ENCODE measurements at places on chromosomes 7 and 10.

GRCh38 chr7:18905316-18905943 lies 212.0 kb downstream of the TWIST1 start:
- no peak for DNase-seq

GRCh38 chr7:97845622-97846203 lies 26.5 kb downstream of the ASNS start:
- no peak for DNase-seq

- DNase-seq = no peak
These were observed 24.2 kb downstream of the ZNF25 start for GRCh38 chr10:37952043-37952755.

GRCh38 chr10:87740254-87740655 lies 77.8 kb downstream of the ATAD1 start:
- no peak for DNase-seq

DNA sequence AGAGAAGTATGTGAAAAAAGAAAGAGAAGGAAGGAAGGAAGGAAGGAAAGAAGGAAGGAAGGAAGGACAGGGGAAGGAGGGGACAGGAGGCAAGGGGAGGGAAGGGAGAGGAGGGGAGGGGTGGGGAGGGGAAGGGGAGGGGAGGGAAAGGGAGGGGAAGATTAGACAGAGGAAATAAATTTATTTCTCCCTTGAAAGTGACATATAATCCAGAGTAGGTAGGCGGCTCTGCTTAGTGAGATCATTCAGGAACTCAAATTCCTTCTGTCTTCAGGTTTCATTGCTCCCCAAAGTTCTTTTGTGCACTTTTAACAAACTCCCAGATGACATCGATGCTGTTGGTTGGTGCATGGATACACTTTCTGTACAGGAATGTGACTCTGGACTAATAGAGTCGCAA lies 594.7 kb upstream of the STEAP1 start:
- DNase-seq = no peak

DNA sequence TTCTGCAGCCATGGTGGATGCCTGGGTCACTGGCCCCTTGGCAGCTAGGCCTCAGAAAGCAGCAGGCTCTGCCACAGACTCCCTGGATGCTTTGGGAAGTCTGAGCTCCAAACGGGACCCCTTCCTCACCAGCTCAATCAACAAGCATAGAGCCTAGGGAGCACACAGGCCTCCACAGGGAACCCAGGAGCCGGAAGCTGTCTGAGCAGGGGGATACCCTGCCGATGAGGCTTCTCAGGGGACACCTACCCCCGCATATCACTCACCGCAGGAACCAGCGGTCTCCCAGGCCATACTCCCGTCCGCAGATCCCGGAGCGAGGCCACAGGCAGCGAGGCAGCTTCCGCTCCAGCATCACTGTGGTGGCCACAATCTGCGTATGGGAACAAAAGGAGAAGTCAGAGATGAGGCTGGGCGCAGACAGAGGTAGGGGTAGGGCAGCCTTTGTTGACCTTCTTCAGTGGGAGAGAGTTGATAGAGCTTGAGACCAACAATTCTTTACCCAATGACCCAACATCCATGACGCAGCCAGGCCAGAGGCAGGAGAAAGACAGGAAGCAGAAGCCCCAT lies 13.4 kb downstream of the TRPV6 start:
- no peak for DNase-seq

- DNase-seq = no peak
These were observed 47.9 kb downstream of the OGDH start for GRCh38 chr7:44654255-44654796.

GRCh38 chr7:151207804-151208203 lies 2.5 kb downstream of the H2BK1 start:
- DNase-seq = no peak

DNA sequence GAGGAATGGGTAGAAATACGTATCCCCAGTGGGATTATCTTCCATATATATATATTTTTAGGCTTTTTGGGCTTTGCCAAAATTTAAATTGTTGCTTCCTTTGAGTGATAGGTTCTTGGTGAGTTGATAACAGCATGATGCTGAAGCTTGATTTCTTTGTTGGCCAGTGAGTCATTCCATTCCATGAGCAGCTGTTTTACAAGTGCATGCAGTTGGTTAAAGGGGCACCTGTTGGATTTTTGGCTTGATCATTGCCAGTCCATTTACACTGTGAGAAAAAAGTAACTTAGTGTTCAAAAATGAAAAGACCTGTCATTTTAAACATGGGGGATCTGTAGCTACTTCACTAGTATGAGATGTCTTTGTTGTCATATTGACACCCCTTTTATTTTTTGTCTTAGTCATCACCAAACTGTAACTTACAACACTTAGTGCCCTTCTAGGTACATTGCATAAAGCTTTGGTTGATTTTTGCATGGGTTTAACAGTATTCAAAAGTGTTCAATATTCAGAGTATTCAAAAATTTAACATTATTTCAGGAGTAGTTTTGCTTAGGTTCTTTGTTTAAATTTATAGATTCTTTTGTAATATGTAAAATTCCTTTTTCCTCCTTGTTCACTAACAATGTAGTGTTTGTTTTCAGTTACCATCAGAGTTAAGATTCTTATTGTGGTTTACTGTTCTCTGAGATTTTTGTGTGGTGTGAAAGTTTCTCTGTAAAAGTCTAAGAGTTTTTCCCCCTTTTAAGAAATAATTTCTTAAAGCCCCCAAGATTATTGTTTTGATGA lies 8.8 kb downstream of the AKAP9 start:
- no peak for DNase-seq

DNA sequence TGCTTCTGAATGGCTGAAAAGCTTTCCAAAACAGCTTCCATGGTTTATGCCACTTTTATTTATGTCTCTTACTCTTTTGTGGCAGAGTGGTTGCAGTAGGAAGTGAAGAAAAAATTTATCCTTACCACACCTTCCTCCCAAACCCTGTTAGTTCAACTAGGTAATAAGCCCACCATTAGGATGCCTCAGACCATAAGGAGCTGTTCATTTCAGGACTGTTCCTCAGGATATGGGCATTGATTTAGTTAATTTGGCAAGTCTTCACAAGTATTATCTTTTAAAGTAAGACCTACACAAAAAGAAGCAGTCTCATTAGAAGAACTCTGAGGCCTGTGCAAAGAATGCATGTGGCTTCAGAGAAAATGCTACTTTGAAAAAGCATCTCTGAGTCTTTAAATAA lies 82.9 kb upstream of the PDLIM1 start:
- DNase-seq = no peak

GRCh38 chr7:128809363-128809762 lies 17.6 kb downstream of the CCDC136 start:
- no peak for DNase-seq

DNA sequence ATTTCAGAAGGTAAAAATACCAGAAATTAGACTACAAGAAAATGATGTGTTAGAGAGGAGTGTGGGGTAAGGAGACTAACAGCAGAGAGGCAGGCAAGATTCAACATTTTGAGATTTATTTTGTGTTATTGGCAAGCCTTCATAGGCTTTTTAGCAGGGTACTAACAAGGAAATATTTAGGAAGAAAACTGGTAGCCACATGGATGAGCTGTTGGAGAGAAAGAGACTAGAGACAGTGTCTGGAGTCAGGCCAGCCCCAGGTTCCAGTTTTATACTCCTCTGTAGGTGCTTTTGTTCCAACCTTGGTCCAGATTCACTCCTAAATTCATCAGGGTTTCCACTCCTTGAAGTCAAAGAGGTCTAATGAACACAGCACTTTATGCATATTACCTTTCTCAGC lies 41.1 kb downstream of the GPRIN2 start:
- no peak for DNase-seq

GRCh38 chr7:77181015-77181595 lies 18.5 kb downstream of the FGL2 start:
- no peak for DNase-seq

- DNase-seq = no peak
These were observed 6.4 kb downstream of the TMEM248 start for GRCh38 chr7:66927348-66927948.

- DNase-seq = no peak
These were observed 21.8 kb downstream of the ELFN1 start for GRCh38 chr7:1691601-1692514.

GRCh38 chr7:51705701-51706100 lies 389.1 kb upstream of the COBL start:
- no peak for DNase-seq

DNA sequence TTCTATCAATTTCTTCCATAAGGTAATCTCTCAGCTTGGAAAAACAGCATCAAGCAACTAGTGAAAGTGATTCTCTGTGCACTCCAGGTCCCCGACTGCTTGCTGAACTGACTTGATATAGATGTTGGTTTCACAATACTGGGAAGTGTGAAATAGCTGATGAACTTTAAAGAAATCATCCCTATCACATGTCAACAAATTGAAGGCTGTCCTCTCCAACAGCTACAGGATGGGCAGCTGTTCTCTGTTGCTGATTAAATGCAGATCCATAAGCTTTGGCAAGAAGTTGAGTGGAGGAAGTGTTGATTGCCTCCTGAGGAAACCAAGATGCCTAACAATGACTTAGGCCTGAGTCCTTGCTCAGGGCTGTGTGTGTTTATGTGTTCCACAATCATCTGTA lies 130.4 kb upstream of the GDF10 start:
- no peak for DNase-seq

DNA sequence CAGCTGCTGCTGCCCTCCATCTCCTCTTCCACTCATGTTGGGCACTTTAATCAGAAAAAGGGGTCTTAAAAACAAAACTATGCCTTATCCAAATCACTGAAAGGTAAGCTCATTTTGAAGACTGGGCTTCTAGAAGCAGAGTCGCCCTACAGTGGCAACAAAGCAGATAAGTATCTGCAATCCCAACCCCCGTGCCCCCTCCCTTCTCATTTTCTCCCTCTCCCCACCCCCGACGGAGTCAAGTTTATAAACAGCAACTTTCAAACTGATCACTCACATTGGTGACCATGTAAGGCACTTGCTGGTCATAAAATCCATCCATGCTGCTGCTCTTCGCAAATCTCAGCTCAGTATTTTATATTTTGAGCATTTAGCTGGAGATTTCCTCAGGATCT lies 738 bp downstream of the ETV1 start:
- no peak for DNase-seq

GRCh38 chr7:22584179-22584578 lies 84.2 kb upstream of the STEAP1B start:
- no peak for DNase-seq

DNA sequence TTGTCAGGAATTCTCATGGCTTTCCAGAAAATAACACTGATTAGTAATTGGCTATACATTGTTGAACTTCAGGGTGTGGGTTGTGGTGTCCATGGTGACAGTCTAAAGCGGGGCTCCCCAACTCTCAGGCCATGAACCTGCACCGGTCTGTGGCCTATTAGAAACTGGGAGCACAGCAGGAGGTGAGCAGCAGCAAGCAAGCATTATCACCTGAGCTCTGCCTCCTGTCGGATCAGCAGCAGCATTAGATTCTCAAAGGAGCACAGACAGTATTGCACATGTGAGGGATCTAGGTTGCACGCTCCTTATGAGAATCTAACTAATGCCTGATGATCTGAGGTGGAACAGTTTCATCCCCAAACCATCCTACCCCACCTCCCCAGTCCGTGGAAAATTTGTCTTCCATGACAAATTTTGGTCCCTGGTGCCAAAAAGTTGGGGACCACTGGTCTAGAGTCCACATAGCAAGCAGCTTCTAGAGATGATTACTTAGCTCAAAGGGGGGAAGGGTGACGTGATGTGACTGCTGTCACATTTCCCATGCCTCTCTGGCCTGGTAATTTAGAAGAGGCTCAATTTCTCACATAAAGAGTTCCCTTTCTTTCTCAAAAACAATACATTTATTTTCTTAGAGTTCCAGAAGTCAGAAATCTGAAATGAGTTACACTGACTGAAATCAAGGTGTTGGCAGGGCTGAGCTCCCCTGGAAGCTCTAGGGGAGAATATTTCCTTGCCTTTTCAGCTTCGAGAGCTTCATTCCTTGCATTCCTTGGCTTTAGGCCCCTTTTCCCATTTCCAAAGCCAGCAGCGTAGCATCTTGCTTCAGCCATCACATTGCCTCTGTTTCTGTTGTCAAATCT lies 17.6 kb upstream of the FAM221A start:
- DNase-seq = no peak

GRCh38 chr7:42231043-42231787 lies 5.8 kb downstream of the GLI3 start:
- no peak for DNase-seq

- peak; percentile 55 for DNase-seq
These were observed 64.6 kb downstream of the KLF6 start for GRCh38 chr10:3720228-3721019.

- no peak for DNase-seq
These were observed 107.3 kb downstream of the CYTH3 start for GRCh38 chr7:6165075-6165474.

DNA sequence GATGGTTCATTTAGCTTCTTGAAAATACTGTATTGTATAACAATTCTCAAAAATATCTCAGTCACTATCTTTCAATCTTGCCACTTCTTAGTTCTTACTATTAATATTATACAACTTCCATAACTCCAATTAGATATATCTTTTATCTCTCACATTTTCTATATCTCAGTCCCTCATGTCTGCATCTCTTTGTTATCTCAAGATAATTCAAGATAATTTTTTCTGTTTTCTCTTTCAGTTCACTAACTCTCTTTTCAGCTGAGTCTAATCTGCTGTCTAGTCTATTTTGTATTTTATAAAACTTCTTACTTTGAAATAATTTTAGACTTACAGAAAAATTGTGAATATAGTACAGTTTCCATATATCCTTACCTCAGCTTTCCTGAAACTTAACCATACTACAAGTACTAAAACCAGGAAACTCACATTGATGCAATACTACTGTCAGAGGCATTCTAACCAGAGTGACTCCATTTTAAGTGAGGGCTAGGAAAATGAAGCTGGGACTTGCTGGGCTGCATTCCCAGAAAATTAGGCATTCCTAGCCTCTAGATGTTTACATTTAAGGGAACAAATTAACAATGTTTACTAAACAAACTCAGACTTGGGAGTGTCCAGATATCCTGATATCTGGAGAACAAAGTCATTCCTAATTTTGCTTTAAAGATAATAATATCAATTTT lies 38.4 kb downstream of the DNAJC1 start:
- no peak for DNase-seq

- DNase-seq = no peak
These were observed 10.6 kb upstream of the DNAJB12 start for GRCh38 chr10:72365106-72365895.

GRCh38 chr10:131620314-131620713 lies 280.5 kb upstream of the PPP2R2D start:
- DNase-seq = no peak

DNA sequence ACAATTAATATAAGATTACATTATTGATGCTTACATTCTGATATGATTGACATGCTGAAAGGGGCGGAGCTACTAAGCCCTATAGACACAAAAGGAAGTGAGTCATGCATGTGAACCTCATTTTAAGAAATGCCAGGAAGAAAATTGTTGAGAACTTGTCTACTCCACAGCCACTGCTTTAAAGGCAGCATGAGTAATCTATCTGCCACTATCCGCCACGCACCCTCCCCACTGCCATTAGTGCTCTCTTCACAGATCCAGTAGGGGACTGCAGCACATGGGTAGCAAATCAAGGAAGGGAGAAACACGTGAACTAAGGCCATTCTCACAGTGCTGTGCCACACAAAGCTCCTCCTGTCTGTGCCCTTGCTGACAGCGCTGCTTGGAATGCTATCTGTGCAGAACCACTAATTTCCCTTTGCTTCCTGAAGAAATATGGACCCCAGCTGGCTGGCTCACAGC lies 524.8 kb downstream of the GRM8 start:
- DNase-seq = no peak

Measured in AG04450 (cell line).